ENCODE measurements at places on chromosomes 6 and 20. TPM values are rescaled to one million over a fixed set of nuclear protein-coding genes. Genes with fewer than 3 reads are reported as not detected.

Gene CD40
- total RNA-seq = 7.4 TPM

Gene FLRT3
- total RNA-seq = 0.05 TPM

Gene CLVS2
- total RNA-seq = 0.11 TPM

Gene C20orf202
- total RNA-seq = 0.35 TPM

Gene YWHAB
- 96.3 TPM for total RNA-seq

Measured in Right ventricle myocardium superior (tissue), 1 donor.